ENCODE measurements at places on chromosomes 2 and 18. TPM values are rescaled to one million over a fixed set of nuclear protein-coding genes. Genes with fewer than 3 reads are reported as not detected.

The CPO gene
- 2.2 TPM for polyA plus RNA-seq

DNA sequence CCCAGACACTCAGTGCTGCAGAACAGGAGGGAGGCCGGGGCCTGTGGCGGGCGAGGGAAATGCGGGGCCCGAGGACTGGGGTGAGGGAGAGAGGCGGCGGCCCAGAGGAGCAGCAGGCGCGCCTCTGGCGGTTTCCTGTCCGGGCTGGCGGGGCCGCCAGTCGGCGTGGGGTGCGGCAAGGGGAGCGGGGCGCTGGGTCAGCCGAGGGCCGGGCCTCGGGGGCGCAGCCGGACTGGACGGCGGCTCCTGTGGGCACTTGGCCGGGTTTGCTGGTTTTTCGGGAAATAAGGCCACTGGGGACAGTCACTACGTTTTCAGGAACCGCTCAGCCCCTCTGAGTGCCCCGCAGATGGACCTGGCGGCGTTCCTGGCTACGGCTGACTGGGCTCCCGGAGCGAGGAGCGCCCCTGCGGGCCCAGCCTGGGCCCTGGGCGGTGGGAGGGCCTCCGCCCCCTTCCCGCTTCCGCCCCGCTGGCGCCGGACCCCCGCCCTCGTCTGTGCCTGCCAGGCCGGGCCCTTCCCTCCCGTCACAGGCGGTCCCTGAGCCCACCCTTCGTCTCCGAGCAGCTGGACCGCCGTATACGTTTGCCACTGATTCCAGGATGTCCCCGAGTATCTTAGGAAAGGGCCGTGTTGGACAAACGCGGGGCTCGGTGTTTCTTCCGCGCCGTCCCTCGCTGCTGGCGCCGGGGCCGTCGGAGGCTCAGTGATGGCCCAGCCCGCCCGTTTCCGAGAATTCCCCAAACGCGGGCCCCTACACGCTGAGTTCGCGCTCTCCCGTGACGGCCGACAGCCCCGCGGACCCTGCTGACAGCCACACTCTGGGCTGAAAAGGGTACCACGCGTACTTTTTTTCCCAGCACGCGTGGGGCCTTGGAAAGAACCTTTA is 84.6 kb downstream of the FAM210A start:
- H3K4me1 ChIP-seq = no peaks in the 10 kb centered on the region
- no peak overlapping the region for H3K4me3 ChIP-seq
- H3K27me3 ChIP-seq = peaks cover 12% of the 10 kb centered on the region
- H3K27ac ChIP-seq = peak overlapping the region; percentile 45
- no peak for DNase-seq

DNA sequence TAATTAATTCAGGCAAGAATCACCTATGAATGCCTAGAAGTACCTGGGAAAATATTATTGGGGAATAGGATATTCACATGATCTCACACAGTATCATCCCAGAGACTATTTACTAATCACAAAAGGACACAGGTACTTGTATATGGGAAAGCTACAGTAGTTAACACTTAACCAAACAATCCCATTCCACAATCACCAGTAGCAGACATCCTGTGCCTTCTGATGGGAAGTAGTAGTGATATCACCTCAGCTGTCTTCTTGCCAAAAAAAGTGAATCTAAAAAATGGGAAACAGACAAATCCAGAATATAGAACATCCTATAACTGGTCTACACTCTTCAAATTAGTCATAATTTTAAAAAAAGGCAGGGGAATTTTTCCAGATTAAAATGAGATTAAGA is 75.6 kb upstream of the CCDC150 start:
- H3K36me3 ChIP-seq = no peaks in the 10 kb centered on the region
- H3K4me1 ChIP-seq = no peaks in the 10 kb centered on the region
- H3K4me3 ChIP-seq = no peak overlapping the region
- H3K27ac ChIP-seq = no peak overlapping the region

GRCh38 chr18:2879889-2880288 is 33.1 kb downstream of the EMILIN2 start:
- H3K36me3 ChIP-seq = no peaks in the 10 kb centered on the region
- H3K4me3 ChIP-seq = no peak overlapping the region
- DNase-seq = no peak

The CD8B gene
- 56.0 TPM for polyA plus RNA-seq

Data from small intestine (tissue), 16 donors.